A375 (cell line): ENCODE measurements at places on chromosomes 16 and 17. TPM values are rescaled to one million over a fixed set of nuclear protein-coding genes. Genes with fewer than 3 reads are reported as not detected.

SPATA32 gene
- 0.13 TPM in 1 of 2 replicates, not detected in the other for total RNA-seq

SLFN14 gene
- total RNA-seq, result not detected in 2 replicates

CTRB2 gene
- 0.26 TPM in 1 of 2 replicates, not detected in the other for total RNA-seq

OR1A1 gene
- not detected in 2 replicates for total RNA-seq

TEKT1 gene
- total RNA-seq, result not detected in 2 replicates

CIBAR2 gene
- total RNA-seq, result not detected in 2 replicates
